Renal cortical epithelial cell (primary cell): ENCODE measurements at places on chromosomes 2 and 18. TPM values are rescaled to one million over a fixed set of nuclear protein-coding genes. Genes with fewer than 3 reads are reported as not detected.

CACNB4 gene
- 0.52 and 0.75 TPM in 2 replicates for total RNA-seq

COL4A4 gene
- total RNA-seq = 9.9 and 41.9 TPM in 2 replicates

CEP192 gene
- 35.1 and 37.2 TPM in 2 replicates for total RNA-seq

GRCh38 chr2:42129947-42130346 lies 39.2 kb upstream of the EML4 start:
- no peak for DNase-seq

GRCh38 chr2:106130251-106130998 lies 63.7 kb downstream of the UXS1 start:
- DNase-seq = no peak

DNA sequence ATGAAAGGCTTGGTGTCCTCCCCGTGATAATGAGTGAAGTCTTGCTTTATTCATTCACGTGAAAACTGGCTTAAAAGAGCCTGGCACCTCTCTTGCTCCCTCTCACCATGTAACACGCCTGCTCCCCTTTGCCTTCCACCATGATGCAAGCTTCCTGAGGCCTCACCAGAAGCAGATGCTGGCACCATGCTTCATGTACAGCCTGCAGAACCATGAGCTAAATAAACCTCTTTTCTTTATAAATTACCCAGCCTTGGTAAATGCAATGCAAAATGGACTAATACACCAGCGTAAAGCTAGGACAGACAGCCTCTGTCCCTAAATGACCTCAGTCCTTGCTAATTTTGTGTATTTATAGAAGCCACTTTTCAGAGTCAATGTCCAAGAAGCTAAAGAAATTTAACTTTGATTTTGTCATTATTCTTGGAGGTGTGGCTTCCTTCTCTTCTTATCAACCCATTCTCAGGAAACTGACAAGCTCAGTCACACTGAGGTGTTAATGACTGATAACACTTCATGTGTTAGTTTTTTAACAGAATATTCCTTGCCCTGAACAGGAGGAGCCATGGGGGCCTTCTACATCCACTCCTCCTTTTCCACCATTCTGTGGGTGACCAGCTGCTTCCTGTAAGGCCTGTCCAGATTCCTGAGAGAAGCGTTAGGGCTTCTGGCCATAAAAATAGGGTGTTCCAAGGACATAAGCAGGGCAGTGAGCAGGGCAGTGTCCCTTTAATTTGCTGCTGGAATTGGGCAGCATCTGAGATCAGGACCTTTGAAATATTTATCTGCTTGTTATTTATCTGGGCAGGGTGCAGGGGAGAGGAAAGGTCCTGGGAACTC lies 38.0 kb upstream of the EPAS1 start:
- no peak for DNase-seq
